ENCODE measurements at places on chromosomes 7 and 10.

- no peak for DNase-seq
Measured at GRCh38 chr10:131072651-131073468, 238.7 kb downstream of the TCERG1L start.

DNA sequence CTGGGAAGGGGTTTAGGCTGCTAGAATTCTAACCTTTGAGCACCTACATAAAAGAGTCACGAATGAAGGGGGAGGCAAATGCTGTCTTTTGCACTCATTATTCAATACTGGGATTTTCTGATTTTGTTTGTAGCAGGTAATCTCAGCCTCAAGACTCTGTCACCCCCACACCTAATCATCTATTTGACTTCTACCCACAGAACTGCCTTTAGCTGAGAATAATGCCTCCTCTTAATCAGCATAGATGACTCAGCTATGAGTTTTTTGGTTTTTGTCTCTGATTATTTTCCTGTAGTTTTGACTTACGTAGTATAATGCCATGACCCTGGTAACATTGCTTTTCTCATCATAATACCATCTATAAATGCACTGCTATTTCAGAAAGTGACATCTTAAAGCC is 42.7 kb upstream of the CACNB2 start:
- no peak for DNase-seq

DNA sequence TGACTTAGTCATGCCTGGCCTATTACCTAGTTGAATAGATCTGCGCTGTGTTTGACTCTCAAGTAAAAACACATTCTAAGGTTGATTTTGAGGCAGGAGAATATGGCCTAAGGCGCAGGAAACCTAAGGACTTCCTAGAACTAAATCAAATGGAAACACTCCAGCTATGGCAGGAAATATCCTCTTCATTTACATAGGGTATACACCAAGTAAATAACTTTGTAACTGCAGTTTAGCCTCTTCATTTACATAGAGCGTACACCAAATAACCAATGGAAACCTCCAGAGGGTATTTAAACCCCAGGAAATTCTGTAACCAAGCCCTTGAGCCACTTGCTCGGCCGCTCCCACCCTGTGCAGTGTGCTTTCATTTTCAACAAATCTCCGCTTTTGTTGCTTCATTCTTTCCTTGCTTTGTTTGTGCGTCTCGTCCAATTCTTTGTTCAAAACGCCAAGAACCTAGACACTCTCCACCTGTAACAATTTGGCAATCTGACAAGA is 35.6 kb upstream of the XRCC2 start:
- no peak for DNase-seq

DNA sequence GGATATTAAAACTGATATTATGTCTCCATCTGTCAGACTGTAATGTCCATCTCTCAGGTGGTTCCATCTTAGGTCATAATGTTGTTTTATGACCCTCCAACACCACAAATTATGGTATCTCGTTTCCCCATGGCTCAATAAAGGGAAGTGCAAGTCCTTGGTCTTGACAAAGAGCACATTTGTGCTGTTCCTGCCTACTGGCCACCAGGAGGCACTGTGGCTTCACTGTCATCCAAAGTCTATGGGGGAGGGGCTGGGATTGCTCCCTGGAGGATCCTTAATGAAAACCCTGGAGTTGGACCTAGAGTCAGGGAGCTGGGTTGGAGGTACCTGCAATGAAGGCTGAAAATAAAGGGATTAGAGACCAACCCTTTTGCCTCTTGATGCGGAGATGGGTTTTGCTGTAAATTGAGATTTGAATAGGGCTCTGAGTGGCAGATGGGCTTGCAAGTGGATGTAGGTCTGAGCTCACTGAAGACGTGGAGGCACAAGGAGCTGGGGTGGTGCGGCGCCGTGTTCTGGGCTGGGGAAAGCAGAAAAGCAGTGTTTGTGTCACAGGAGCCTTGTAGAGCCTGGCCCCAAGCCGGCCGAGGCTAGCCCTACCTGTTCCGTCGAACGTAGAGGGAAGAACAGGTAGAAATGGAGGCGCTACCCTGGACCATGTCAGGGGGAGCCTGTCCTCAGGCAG is 180.5 kb upstream of the PRSS58 start:
- DNase-seq: no peak

DNA sequence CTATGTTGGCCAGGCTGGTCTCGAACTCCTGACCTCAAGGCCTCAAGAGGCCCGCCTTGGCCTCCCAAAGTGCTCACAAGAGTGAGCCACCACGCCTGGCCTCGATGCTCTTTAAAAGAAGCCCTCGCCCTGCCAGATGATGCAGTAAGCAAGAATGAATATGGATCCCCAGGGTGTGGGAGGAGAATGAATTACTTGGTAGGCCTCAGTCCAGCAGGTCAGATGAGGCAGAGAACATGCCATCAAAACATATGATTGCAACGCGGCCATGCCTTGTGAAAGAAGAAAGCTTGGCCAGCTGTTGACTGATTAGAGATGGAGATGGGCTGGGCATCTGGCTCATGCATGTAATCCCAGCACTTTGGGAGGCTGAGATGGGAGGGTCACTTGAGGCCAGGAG is 68.7 kb downstream of the CAMK1D start:
- no peak for DNase-seq

DNA sequence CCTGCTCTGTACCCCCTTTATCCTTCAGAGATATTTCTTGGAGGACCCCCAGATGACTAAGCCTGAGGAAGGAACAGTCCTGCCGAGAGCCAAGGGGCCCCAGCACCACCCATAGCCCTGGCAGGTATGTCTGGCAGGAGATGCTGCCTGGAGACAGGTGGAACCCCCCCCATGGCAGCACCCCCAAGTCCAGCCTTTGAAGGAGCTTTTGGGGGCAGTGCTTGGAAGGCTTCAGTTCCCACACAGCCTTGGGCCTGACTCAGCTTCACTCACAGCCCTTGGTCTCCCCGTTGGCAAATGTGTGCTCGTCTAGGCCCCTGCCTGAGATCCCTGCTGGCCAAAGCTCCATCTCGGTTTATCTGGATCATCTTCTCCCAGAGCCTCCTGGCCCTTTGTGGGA is 23.0 kb upstream of the PCBD1 start:
- DNase-seq: no peak

GRCh38 chr7:157568106-157568769 is 231.4 kb downstream of the DNAJB6 start:
- no peak for DNase-seq

GRCh38 chr10:44986670-44987069 is 8.1 kb upstream of the DEPP1 start:
- DNase-seq: no peak

DNA sequence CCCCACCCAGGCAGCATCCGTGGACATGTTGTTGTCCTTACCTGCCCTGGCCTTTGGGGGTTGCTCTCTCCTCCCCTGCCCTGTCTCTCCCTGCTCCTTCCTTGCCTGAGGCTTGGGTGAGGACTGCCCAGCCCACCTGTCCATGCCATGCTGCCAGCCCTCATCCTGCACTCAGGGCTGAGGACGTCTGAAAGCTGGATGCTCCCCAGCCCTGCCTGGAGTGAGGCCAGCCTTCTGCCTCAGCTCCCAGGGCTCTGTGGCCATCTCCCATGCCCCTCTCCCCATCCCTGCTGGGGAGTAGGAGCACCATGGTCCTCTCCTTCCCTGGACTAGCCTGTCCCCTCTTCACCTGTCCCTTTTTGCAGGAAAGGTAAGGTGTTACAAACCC is 68.4 kb downstream of the RAMP3 start:
- no peak for DNase-seq

DNA sequence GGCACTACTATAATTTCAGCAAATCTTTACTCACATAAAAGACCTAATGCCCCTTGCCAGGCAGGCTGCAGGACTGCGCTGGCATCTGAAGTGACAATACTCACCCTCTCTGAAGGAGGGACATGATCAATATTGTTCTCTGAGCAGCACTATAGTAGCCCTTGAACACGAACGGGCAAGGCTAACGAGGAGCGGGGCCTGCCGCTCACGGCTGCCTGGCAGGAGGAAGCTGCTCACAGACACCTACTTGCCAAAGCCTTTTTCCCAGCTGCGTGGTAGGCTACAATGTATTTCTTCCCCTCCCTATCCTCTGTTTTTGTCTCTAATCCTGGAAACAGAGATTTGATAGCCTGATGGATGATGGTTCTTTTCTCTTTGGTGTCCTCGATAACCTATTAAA is 19.9 kb downstream of the PUS7 start:
- no peak for DNase-seq

DNA sequence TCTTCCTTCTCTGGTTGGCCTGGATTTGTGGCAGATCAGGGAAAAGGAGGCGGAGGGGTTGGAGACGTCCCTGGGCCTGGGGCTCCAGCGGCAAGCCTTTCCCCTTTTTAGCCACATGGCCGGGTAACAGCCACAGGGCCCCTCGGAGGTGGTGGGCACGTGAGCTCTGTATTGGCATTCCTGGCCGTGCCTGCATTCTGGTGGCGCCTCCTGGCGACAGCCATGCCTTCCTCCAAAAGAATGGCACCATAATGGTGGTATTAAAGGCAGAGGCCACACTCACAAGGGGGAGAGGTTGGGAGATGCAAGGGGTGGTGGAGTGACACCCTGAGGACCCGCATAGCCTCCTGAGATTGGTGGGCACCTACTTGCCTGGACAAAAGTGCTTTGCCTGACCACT is 3.0 kb upstream of the AQP1 start:
- no peak for DNase-seq

DNA sequence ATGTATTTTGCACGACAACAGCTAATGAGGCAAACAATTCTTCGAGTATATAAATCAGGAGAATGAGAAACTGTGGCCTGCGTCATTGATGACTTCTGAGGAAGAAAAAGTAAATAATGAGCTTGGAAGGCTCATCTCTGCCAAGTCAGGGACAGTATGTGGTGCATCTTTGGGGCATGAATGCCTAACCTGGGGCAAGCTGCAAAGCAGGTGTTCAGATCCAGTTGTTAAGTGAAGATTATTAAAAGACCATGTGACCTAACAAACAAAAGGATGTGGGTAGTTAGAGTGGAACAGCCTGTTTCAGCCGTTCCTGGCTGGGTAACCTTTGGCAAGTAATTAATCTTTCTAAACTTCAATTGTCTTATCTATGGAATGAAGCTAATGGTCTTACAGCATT is 93.0 kb downstream of the LYZL2 start:
- DNase-seq: no peak

DNA sequence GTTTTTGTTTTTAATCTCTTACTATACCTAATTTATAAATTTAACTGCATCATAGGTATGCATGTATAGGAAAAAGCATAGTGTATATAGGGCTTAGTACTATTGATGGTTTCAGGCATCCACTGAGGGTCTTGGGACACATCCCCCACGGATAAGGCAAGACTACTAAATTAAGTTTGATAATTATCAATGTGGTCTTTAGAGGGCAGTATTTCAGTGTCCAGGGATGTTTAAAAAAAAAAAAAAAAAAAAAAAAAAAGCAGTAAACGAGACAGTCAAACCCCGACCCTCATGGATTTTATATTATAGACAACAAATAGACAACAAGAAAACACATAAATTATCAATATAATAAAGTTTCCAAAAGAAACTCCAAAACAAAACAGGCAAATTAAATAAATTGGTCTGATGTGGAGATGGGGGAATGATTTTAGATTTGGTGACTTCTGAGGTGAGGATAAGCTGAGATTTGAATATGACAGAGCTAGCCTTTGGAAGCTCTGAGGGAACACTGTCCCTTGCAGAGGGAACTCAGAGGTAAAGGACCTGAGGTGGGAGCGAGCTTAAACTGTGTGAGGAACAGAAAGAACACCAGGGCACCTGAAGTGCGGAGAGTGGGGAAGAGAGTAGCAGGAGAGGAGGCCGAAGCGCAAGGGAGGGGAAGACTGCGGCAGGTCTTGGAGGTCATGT is 14.8 kb downstream of the ACSM6 start:
- DNase-seq: no peak

GRCh38 chr7:82593780-82594179 is 150.2 kb upstream of the CACNA2D1 start:
- no peak for DNase-seq

- DNase-seq: no peak
Measured at GRCh38 chr7:106957766-106958165, 86.7 kb upstream of the PRKAR2B start.

DNA sequence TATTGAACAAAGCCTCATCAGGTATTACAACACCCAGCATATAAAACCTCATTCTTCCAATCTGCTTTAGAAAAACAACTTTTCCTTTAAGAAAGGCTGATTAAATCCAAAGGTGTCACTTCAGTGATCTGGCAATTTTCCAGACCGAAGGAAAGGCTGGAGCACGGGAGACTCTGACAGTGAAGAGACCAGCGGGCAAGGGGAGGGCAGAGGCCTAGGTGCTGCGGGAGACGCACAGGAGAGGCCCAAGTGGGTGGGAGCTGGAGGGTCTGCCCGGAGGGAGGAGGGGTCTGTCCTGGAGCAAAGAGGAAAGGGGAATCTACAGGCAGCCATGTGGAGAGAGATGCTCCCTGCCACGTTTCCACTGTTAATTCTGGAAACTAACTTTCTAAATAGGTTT is 24.3 kb upstream of the PPP2R2D start:
- DNase-seq: no peak

GRCh38 chr10:48564466-48565160 is 40.3 kb downstream of the ARHGAP22 start:
- no peak for DNase-seq

GRCh38 chr10:48437546-48437945 is 131.1 kb downstream of the MAPK8 start:
- no peak for DNase-seq

- no peak for DNase-seq
Measured at GRCh38 chr7:122485856-122486255, 181.3 kb upstream of the FEZF1 start.

DNA sequence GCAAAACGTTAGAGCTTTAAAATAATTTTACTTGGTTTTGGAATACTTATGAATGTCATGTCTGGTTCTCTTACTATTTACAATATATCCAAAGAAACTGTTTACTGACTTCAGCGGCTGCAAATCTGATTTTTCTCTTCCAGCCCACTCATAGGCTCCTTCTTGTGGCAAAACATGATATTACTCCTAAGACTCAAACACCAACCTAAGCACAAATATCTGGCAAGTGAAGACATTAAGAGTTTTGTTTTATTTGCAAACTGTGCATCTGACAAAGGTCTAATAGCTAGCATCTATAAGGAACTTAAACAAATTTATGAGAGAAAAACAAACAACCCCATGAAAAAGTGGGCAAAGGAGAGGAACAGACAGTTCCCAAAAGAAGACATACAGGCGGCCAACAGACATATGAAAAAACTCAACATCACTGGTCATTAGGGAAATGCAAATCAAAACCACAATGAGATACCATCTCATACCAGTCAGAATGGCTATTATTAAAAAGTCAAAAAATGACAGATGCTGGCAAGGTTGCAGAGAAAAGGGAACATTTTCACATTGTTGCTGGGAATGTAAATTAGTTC is 20.3 kb upstream of the GJC3 start:
- no peak for DNase-seq

DNA sequence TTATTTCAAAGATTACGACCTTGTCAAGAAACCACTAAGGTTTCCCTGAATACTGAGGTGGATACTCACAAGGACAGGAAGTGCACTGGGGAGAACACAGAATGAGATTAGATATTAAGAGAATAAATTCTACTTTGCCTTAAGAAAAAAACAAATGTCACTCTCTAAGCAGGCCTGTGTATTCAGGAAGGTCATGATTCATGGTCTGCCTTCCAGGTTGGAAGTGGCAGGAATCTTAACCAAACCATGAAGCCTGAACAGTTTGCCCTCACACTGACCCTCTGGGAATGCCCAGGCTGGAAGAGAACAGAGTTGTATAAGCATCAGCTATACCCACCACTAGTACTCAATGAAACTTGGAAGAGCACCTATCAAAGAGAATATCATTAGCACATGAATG is 227.6 kb downstream of the DGKI start:
- DNase-seq: no peak

- DNase-seq: no peak
Measured at GRCh38 chr7:157269341-157270059, 67.3 kb upstream of the DNAJB6 start.

- no peak for DNase-seq
Measured at GRCh38 chr7:155574556-155575290, 28.4 kb upstream of the CNPY1 start.

Measured in esophagus squamous epithelium (tissue), 5 donors.